ENCODE measurements at places on chromosomes 2 and 18.

DNA sequence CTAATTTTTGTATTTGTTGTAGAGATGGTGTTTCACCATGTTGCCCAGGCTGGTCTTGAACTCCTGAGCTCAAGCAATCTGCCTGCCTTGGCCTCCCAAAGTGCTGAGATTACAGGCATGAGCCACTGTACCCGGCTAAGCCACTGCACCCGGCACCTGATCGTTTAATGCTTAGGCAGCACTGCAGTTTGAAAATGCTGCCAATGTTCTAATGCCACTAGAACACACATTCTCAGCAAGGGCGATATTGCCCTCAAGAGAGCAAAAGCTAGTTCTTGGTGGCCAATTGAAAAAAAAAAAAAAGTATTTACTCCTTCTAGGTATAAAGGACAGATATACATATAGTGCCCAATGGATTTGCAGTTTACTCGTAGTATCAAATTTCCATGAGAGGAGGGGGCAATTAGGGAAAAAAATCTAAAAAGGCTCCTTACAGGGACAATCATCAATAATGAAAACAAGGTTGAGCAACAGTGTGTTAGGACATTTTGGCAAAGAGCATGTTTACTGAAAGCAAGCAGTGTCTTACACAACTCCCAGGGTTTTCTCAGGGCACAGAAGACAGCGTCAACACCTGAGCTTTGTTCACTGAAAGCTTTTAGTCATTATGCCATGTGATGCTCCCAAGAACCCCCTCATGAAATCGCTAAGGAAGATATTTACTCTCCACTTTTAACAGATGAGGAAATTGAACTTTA, 199.9 kb upstream of the PKDCC start:
- no peak for DNase-seq

DNA sequence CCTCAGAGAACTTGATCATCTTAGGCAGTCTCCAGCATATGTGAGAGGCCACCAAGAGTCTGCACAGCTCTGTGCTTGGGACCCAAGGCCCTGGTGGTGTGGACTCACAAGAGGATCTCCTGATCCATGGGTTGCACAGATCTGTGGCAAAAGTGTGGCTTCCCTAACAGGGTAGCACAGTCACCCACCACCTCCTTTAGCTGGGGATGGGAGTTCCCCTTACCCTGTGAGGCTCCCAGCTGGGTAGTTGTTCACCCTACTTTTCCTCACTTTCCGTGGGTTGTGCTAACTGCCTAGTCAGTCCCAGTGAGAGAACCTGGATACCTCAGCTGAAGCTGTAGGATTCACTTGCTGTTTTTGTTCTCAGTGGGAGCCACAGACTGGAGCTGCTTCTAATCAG, 123.7 kb downstream of the FTCDNL1 start:
- no peak for DNase-seq

- DNase-seq, result no peak
Observed at GRCh38 chr18:31258789-31259188, 59.2 kb upstream of the DSG1 start.

- DNase-seq, result no peak
Observed at GRCh38 chr2:127020536-127020935, 86.4 kb downstream of the BIN1 start.

DNA sequence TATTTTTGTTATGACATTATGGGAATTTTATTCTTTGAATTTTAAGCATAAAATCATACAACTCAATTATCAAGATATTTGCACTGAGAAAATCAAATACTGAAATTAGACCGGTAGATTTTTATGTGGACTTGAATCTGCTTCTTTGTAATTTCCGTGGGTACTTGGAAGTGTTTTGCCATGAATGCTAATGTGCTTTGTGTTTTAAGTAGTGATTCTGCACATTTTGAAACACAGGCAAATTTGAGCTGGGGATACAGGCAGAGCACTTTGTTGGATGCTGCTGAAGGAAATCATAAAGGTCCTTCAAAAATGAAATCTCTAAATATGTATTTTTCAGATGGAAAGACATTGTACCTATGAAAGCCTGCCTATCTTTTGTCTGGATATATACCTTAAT, 446.3 kb upstream of the POU3F3 start:
- no peak for DNase-seq

DNA sequence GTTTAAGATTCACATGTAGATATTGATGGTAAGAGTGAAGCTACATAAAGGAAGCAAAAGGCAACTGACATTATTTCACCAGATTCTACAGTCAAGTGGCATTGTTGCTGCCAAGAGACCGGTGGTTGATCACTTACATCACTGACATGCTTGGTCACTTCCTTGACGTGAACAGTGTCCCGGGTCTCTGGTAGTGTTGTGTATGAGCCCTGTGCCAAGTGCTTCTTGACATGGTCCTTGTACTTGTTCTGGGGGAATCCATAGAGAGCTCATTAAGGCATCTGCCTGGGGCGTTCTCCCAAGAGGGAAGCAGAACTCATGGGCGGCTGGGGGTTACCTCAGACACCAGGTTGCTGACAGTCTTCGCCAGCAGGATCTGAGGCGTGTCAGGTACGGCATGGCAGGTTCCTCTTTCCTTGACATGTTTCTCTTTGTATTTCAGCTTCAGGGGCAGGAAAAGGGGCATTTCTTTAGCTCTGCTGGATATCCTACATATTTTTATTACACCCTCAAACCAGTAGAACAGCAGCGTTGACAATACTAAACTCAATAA, 116.2 kb downstream of the RIF1 start:
- no peak for DNase-seq

GRCh38 chr2:69943843-69944525, 17.4 kb downstream of the ASPRV1 start:
- DNase-seq, result no peak

- no peak for DNase-seq
Observed at GRCh38 chr18:49632588-49632987, 70.7 kb downstream of the LIPG start.

DNA sequence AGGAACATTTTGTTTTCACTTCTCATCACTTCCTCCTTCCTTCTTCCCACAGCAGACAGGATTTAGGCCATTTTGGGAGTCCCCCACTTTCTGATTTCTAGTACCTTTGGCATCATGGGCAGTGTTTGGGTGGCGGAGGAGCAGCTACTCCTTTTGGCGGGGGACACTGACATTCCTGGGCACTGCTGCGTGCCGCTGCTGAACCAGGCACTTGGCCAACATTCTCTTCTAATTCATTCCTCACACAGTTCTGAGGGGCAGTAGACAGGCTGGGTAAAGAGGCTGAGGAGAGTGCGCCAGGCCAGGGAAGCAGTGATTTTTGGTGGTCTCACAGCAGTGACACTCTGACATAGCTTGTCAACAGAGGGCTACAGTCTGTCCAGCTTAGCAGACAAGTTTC, 270.2 kb downstream of the LOXHD1 start:
- peak; percentile 24 for DNase-seq
